ENCODE measurements at places on chromosomes 7 and 10.

- DNase-seq: no peak
Measured at GRCh38 chr7:64890761-64891362, 12.2 kb upstream of the ZNF273 start.

DNA sequence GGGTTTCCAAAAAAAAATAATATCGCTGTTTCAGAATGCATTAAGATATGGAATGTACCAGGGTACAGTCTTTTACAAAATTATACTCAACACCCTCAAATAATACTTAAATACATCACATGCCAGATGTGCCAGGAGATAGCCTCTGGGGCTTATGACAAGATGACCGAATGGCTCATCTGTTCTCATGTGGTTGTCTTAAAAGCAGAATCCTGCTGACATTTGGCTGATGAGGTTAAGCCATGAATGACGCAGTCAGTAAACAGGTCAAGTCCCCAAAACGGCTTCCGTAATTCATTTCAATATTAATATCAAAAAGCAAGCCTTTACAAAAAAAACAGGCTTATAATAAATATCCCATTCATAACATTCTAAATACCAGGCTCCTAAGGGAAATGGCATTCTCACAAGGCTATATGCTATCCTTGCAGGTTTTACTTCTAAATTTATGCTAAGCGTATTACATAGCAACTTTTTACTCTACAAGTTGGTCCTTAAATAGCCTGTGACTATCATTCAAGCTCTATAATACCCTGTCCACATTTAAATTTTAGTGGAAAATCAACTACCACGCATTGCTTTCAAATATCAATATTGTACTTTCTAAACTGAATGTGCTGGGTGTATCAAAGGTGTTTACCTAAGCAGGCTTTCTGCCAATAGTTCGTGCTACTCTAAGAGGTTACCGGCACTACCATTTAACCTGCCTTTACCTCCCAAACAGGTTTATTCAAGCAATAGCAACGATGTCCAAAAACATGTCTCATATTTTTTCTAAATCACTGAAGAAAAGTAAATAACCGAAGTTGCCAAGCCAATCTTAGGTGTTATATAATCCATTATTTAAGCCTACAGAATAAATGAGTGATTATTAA is 15.6 kb downstream of the SMURF1 start:
- no peak for DNase-seq

- DNase-seq: no peak
Measured at GRCh38 chr10:3858051-3858845, 73.2 kb upstream of the KLF6 start.

GRCh38 chr10:115018185-115018931 is 74.8 kb upstream of the ATRNL1 start:
- DNase-seq: no peak

- no peak for DNase-seq
Measured at GRCh38 chr10:131425752-131426533, 114.4 kb upstream of the TCERG1L start.

- no peak for DNase-seq
Measured at GRCh38 chr10:15168291-15168785, at the start of gene NMT2. NMT2 (minus strand) TSS chr10:15168693; CDS start chr10:15168612, 81 bp downstream.

DNA sequence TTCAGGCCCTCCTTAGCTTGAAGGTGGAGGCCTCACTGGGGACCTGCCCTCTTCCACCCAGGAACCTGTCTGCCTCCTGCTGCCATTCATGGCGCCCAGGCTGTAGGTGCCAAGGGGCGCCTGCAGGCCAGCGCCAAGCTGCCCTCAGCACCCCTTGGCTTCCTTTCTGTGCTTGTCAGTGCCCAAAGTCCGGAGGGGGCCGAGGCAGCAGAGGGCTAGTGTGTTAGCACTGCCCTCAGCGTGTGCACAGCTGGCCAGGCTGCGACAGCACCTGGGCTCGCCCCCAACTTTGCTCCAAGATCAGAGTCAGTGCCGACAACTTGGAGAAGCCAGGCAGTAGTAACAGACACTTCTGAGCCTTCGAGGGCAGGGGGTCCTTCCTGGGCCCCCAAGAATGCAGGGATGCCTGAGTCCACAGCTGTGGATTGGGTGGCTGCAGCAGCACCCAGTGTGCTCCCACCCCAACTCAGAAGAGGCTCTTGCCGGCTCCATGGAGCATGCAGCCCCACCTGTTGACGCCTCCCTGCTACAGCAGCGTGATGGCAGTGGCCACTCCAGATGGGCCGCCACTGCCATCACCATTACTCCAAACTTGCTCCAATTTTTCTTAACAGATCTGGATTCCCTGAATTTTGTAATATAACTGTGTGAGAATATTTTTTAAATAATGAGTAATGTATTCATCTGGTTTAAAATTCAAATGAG is 41.7 kb downstream of the CACUL1 start:
- DNase-seq: no peak

DNA sequence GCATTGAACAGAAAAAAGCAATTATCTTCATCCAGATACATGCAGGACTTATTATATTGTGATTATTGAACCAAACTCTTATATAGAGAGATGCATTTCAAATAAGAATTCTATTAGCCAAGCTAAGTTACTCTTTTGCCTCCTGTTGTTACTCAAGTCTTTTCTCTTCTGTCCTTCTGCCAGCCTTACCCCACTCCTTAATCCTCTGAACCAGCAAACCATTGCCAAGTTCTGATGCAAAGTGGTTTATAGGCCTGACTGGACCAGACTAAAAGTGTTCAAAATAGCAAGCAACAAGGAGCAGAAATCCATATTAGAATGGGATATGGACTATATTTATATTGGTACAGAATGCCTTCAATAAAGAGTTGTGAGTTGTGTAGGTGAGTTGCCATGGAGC is 2.2 kb upstream of the SLC26A4 start:
- no peak for DNase-seq

DNA sequence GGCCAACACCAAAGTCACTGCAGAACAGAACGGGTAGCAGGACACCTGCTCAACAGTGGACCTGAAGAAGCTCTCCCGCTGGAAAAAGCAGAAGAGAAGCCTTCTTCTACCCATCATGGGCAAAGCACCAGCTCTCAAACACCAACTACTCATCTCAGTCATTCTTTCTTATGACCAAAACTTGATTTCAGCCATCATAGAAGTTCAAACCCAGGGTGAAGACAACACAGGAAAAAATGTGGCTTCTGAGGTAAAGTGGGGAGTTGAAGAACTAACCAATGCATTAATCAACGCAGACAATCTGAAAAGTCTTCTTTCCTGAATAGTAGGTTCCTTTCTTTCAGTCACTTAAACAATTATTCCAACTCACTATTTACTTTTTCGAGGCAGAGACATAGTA is 83.3 kb downstream of the ELMO1 start:
- DNase-seq: no peak

GRCh38 chr7:75630549-75630948 is 108.2 kb downstream of the HIP1 start:
- DNase-seq: no peak

DNA sequence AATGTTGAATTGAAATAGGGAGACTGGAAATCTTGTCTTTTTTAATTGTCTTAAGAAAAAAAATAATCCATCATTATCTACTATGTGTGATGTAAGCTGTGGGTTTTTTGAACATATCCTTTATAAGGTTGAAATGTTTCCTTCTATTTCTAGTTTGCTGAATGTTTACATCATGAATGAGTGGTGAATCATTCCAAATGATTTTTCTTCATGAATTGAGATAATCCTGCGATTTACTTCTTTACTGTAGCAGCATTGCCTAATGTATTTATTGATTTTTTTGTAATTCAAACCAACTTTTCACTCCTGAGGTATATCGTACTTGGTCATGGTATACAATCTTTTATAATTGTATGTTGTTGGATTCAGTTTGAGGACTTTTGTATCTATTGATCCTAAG is 607.6 kb upstream of the PFKP start:
- DNase-seq: no peak

DNA sequence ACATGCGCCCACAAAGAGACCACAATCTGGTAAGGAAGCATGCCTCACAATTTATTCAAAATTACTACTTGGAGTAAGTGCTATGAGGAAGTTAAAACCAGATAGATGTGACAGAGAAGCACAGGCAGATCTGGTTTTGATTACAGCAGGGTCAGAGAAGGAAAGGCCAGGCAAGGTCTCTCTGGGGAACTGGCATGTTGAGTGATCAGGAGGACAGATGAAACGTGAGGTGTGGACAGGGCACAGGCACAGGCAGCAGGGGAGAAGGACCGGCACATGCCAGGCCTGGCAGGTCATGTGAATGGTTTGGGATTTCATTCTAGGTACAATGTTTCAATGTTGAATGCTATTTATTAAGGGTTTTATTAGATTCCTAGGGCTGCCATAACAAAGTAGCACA is 51.6 kb downstream of the GPAM start:
- no peak for DNase-seq

DNA sequence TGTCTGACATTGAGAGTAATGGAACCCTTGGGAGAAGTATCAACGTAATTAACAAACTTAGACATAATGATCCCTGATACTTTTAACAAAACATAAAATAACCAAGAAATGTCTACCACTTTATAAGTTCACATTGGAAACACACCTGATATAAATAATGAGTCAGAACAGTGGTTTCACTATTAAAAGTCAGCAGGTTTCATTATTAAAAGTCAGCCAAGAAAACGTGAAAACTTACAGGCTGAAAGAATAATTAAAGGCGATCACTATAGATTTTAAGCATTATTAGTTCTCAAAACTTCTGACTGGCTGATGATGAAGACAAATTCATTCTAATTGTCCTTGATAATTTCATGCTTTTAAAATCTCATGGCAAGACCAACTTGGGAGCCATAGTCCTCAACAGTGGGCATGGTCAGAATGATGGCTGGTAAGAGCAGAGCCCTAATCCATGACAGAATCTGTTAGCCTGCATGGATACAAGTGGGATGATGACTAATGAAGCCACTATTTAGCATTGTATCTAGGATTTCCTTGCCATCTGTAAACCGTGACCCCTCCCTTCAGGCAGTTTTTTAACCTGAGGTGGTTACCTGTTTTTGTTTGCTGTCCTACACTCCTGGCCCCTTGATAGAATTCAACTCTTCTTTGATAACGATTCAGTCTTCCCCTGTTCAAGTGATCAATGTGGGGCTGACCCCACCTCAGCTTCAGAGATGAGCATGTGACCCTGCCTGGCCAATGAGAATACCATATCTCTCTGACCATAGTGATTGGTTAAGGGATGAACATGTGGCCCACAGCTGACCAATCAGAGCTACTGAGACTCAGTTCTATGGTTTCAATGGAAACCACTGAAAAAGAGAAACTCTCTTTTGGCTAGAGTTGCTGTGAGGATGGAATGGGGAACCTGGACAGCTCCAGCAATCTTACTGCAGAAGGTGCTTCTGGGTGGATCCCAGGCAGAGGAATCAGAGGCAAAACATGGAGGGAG is 151.0 kb downstream of the PLPP4 start:
- no peak for DNase-seq

DNA sequence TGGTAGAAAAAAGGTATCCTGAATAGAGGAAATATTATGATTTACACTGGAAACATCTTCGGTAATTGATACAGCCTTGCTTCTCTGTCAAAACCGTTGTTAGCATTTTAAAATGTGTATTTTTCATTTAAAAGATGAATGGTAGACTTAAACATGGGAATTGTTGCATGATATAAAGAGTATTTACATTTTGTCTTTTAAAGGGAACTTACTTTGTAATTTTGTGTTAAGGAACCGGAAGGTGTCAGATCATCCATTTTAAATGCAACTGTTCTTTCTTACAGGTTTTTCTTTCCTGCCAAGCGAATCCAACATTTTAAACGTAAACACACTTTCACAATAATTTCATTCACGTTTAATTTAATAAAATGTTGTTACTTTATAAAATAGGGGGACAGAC is 1.8 kb upstream of the IGF2BP3 start:
- no peak for DNase-seq

GRCh38 chr10:59361663-59362143 is 646 bp downstream of the FAM13C start:
- no peak for DNase-seq

DNA sequence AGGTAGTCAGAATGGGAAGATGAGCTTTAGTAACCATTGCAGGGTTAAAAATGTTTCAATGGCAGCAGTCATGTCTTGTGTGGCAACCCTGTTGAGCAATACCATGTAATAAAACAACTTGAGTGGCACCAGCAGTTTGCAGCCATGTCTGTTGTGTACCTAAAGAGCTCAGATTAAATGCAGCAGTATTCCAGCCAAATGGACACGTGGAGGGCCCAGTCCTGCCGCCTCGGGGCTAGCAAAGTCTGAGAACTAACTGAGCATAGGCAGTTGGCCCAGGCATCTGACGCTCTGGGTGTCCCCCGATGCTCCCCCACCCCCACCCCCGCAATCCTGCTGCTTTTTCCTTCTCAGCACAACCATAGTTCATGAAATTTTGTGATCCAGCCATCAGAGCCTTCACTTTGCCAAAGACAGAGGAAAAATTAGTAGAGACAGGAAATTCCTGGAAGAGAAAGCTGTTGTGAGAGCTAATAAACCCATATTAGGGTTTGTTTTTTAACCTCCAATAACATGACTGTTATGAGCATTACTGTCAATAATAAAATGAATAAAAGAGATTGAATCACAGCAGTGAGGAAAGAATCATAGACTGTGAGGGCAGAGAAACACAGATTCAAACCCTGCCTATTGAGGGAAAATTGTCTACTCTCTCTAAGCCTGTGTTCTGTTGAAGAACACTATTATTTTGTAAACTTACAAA is 220.6 kb upstream of the RHOBTB1 start:
- DNase-seq: no peak

DNA sequence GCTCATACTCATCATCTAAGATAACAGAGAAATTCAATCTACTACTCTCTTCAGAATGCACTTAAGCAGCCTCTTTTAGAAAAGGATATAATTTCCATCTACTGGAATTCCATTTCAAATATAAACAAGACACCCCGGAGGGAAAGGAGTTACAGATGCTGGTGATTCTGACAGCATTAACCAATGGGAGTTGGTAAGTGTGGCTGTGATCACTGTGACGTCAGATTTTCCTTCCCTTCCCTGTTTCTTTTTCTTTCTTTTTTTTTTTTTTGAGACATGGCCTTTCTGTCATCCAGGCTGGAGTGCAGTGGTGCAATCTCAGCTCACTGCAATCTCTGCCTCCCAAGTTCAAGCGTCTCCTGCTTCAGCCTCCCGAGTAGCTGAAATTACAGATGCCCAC is 106.6 kb downstream of the ACTR3B start:
- no peak for DNase-seq

DNA sequence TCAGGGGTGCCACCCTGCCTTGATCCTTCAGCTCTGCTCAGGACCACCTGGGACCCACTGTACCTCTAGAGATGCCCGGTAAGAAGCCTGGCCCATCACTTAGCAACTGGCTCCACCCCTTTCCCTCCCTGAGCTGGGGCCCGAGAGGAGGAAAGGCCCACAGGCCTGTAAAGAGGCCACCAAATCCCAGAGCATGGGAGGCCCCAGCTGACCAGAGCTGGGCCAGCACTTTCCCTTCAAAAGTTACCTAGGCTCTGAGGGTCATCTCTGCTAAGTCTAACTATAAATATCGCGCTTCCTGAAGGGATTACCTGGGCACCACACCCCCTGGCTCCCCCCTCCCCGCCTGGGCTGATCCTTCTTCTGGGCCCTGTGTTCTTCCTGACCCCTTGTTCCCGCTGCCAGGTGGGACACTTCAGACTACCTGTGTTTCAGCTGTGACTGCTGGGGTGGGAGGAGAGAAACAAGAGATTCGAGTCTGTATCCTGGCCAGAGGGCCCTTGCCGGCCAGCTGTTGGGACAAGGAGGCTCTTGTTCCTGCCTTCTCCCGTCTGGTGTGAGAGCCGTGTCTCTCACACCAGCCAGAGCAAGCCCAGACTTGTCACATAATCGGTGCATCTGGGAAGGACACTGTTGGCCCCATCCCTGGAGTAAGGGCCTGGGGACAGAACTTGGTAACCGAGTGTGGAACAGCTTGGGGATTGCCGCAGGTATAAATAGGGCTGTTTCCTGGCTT is 22.8 kb upstream of the ANKRD2 start:
- DNase-seq: no peak

Data from NCI-H187 treated with DMSO at 0.1 percent for 48 hours (cell line).